Activated CD4-positive, CD25-positive, alpha-beta regulatory T cell treated with anti-CD3 and anti-CD28 coated beads, Interleukin-2, amount 50 U/mL, for 24 hours (primary cell): ENCODE measurements at places on chromosomes 12 and 14.

GRCh38 chr14:71776471-71777360, 155.5 kb upstream of the RGS6 start:
- ATAC-seq: no peak

DNA sequence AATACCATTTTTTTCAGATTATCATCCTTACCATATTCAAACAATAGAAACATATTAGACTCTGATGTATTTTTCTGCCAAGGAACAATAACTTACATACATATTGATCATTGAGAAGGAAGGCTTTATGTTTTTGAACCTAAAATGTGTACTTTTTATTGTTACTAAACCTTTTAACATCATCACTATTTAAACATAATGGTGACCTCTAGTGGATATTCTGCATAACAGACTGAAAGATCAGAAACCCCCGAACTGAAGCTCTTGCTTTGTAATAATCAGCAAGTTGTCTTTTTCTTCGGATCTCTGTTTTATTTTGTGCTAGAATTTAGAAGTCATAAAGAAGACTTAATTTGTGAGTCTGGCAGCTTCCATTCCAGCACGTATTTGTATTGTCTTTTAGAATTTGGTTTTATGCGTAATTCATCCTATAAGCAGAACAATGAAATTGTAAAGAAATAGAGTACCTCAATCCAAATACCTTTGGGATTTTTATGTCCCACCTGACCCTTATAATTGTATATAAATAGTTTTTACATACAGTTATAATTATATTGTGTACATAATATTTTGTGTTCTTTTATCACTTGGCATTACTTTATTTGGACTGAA, 125.9 kb upstream of the ATF1 start:
- no peak for ATAC-seq

DNA sequence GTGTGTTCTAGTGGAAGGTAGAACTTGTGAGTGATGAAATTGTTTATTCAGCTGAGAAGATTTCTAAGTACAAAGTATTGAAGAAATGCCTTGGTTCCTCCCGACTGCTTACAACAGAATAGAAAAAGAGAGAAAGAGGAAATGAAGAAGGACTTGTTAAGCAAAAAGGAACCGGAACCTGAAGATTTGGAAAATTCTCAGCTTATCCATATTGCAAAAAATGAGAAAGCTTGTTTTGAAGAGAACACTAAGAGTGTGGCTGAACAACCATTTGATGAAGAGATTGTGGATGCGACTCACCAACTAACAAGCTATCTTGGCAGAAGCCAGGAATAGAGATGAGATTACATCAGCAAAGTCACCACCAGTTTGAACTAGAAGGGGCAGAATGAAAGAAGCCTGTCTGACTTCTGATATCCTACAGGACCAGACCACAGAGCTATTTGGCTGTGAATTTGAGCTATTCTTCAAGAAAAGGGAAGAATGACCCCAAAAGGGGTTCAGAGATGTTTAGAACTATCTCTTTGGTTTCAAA, 15.1 kb downstream of the NDUFA9 start:
- no peak for ATAC-seq

DNA sequence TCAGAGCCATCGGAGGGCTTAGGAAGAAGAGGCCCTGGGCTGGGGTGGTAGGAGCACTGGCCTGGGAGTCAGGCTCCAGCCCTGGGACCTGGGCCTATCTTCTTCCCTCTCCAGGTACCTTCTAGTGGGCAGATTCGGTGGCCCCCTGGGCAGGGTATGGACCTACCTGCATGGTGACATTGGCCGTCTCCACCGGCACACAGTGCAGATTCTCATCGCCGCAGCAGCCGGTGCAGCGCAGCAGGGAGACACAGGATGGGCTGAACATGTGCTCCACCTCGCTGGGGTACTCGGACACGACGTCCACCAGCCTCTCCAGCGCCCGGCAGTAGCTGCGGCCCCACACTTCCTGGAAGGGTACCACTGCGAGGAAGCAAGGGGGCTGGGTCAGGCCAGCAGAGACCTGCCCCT, 6.2 kb downstream of the PGF start:
- ATAC-seq: no peak

DNA sequence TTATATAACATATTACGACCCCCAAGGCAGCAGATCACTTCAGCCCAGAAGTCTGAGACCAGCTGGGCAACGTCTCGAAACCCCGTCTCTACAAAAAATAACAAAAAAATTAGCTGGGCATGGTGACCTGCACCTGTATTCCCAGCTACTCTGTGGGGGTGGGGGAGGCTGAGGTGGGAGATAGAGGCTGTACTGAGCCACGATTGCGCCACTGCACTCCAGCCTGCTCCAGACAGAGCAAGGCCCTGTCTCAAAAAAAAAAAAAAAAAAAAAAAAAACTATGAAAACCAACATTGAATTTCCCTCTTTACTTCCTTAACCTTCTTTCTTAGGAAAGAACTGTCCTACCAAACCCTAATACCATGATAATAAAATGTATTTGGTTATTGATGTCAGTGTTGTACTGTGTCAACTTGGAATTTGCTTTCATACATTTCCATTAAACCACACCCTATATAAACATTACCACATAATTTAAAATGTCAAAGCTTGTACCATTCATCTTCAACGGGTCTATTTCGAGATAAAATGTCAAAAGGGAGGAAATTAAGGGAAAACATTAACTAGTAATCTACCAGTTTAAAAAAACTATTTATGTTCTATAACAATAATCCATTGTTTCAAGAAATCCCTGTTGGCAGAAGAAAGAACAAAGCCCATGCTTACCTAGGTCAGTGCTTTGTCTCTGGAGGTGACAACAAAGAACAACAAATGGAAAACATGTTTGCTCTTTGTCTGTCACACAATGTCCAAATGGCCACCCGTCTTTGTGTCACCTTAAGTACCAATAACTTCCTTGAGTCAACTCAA, 17.4 kb downstream of the GALNT4 start:
- no peak for ATAC-seq

GRCh38 chr14:101224356-101225156, 321.0 kb upstream of the RTL1 start:
- no peak for ATAC-seq

DNA sequence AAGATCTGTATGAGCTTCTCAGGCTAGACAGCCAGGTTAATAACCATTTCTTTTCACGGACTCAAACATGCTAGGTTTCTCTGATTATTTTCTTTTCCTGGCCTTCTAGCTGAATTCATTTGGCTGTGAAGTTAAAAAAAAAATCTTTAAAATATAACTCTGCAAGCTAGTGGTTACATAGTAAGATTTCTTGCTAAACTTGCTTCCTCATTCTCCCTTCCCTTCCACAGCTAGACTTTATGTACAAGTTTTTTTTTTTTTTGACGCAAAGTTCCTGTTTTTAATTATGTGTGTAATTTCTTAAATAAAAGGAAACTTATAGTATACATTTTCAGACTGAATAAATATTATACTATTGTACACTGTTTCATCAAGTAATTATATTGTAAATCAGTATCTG, 145.4 kb downstream of the TMTC2 start:
- ATAC-seq: no peak

DNA sequence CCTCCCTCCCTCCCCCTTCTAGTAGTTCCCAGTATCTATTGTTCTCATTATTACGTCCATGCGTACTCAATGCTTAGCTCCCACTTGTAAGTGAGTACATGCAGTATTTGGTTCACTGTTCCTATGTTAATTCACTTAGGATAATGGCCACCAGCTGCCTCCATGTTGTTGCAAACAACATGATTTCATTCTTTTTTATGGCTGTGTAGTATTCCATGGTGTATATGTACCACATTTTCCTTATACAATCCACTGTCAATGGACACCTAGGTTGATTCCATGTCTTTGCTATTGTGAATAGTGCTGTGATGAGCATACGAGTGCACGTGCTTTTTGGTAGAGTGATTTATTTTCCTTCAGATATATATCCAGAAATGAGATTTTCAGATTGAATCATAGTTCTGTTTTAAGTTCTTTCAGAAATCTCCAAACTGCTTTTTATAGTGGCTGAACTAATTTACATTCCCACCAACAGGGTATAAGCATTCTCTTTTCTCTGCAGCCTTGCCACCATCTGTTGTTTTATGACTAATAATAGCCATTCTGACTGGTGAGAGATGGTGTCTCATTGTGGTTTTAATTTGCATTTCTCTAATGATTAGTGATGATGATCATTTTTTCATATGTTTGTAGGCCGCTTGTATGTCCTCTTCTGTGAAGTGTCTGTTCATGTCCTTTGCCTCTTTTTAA, 17.9 kb upstream of the CLEC7A start:
- ATAC-seq: peak; percentile 84

DNA sequence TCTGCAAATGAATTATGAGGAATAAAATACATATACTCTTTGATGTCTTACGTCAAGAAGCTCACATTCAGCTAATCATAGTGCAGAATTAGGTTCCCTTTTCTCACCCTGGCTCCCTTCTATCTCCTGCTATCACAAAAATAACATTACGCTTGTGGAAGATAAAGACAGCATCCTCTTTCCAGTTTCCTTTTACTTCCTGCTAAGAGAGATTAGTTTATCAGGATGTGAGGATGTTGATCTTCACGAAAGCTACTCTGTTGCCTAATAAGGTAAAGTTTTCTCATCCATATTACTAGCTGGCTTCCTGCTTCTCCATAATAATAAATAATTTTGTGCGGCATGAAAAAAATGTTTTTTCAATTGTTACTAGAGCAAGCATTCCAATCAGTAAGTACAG, 217.7 kb upstream of the DCN start:
- ATAC-seq: no peak

- ATAC-seq: no peak
Measured at GRCh38 chr14:24132976-24133375, 2.5 kb downstream of the FITM1 start.

GRCh38 chr14:65927931-65928356, 515.4 kb downstream of the FUT8 start:
- ATAC-seq: peak; percentile 98

DNA sequence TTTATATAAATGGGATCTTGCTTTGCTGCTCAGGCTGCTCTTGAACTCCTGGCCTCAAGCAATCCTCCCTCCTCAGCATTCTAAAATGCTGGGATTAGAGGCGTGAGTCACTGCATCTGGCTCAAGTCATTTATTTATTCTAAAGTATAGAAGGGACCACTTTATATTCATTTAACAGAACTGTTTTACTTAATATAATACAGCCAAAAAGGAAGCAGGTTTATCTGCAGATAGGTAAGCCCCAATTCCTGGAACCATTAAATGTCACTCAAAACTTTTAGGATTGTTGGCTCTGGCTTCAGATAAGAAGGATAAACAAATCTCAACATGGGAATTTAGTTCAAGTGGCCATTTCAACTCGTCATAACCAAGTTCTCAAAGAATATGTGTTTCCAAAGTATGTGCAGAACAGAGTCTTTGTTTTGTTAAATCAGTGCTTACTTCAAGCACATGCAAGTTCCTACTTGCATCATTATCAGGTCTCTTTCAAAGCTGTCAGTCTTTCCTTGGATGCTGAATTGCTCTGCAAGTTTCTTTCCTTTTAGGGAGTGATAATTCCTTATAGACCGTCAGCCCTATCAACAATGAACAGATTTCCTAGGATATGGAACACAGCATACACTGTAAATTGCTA, 60.4 kb downstream of the KITLG start:
- no peak for ATAC-seq

DNA sequence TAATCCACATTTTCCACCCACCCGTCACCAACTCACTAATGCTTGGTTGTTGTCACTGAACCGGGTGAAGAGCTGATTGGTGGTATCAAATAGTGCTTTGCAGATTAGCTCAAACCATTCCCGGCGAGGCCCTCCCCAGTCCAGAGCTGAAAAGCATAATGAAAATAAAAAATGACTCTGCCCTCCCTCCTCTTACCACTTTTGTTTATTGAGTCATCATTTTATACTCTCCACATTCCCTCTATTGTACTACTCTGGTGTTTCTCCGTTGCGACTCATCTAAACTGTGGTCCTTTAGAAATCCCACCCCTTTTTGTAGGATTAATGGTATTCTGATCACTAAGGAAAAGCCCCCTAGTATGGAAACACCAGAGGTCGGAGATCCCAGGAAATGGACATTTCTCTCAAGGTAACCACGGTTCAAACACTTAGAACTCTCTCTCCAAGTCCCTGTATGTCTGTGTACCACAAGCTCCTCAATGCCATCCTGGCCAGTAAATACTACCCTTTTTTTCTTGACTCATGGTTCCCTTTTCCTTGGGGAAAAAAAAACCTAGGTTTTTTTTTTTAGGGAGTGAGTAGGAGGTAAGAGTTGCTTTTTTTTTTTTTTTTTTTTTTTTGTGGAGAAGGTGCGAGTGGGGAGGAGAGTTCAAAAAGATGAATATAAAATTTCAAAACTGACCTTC, 42.0 kb downstream of the AREL1 start:
- ATAC-seq: no peak

DNA sequence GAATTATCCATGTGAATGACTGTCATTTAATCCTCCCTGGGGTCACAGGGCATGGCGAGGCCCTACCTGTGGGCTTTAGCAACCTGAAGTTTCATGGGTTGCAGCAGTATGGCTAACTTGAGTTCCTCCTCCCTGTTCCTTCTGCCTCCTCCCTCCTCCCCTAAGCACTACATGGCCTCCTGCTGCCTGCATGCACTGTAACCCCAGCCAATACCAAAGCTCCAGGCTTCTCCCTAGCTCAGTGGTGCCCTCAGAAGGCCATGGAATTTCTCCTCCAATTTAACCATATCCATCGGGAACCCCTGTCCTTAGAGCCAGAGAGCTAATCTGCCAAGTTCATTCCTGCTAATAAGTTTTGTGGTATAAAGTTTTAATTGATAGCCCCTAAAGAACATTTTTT, 95.1 kb downstream of the NT5DC3 start:
- ATAC-seq: no peak

DNA sequence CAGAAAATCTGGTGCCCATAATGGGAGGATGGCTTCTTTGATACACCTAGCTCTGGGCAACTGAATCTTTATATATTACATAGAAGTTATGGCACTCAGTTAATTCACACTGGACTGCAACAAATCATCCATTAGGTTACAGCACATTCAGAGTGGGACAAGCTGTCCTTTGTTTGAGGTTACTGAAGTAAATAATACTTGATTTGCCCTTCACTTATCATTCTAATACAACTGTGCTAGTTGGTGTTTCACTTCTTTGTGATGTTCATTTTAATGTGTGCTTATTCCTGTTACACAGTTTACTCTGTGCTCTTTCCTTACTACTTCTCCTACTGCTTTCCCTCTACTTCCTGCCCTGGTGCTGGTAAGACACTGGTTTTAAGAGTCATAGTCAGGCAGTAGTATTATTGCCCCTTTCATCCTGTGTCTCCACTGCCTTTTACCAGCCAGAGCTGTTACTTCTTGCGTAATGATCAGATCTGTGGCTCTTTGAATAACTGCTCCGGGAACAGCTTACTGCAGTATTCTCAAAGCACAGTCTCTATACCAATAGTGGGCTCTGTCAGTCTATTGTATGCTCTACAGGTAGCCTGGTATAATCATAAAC, 36.4 kb upstream of the GXYLT1 start:
- no peak for ATAC-seq

DNA sequence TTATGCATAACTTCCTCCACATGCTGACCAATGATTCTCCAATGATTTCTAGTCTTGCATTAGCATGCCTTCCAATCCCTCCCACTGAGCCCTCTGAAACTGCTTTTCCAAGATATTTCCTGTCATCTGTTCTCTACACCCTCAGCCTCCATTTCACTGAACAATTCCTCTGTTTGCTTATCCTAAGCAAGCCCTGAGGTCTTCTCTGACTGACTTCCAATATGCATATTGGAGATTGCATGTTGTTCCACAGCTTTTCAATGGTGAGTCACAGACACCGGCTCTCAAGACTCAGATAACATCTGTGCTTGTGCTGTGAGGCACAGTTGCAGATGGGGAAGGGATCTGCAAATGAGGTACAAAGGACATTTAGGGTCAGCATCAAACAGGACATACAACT, 141.0 kb downstream of the SLC16A7 start:
- no peak for ATAC-seq
